ENCODE measurements at places on chromosomes 11 and 22.
A peak's percentile ranks its signal among the peaks of the same experiment; 100 is the strongest.

GRCh38 chr11:35934981-35935380 lies 8.9 kb upstream of the LDLRAD3 start:
- DNase-seq: no peak

GRCh38 chr11:77207618-77208313 lies 79.7 kb downstream of the MYO7A start:
- DNase-seq: no peak

DNA sequence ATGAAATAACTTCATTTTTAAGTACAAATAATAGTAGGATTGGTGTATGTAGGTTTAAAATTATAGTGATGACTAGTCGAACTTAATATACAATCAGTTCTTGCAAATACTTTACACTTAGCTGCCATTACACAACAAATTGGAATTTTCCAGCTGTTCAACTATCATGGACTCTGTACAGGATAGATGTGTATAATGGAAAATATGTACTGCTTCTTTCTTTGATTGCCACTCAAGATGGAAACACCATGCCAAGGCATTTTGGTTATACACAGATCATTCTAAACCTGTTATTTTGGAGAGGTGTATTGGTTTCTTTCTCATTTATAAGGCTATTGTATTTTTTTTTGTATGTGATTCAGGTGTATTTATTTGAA lies 24.4 kb upstream of the CRTAM start:
- DNase-seq: no peak

GRCh38 chr11:1202154-1202775 lies 20.6 kb upstream of the MUC5B start:
- DNase-seq: no peak

GRCh38 chr22:35424081-35424480 lies 24.1 kb downstream of the MCM5 start:
- no peak for DNase-seq

- no peak for DNase-seq
These were observed 27.2 kb upstream of the TH start for GRCh38 chr11:2198621-2199365.

GRCh38 chr11:75582895-75583717 lies 21.1 kb downstream of the SERPINH1 start:
- DNase-seq: peak; percentile 33

GRCh38 chr22:27662359-27663301 lies 138.9 kb downstream of the MN1 start:
- DNase-seq: no peak

DNA sequence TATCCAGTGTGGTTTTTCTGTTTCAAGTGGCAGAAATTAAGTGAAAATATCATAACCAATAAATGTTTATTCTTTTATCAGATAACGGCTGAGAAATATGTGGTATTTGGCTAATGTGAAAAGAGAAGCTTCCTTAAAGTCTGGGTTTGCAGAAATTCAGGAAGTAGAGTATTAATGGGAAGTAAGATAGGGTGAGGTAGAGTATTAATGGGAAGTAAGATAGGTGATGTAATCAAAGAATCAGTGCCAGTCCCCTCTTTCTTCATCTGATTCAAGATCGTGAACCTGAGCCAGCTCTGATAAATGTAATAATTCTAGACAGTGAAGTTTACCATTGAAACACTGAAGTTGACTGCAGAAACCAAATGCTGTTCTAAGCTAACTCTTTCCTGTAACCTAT lies 30.9 kb downstream of the TRPC6 start:
- no peak for DNase-seq

GRCh38 chr11:120354779-120355178 lies 18.6 kb downstream of the ARHGEF12 start:
- DNase-seq: no peak

- no peak for DNase-seq
These were observed 21.5 kb downstream of the TSPAN4 start for GRCh38 chr11:863910-864827.

DNA sequence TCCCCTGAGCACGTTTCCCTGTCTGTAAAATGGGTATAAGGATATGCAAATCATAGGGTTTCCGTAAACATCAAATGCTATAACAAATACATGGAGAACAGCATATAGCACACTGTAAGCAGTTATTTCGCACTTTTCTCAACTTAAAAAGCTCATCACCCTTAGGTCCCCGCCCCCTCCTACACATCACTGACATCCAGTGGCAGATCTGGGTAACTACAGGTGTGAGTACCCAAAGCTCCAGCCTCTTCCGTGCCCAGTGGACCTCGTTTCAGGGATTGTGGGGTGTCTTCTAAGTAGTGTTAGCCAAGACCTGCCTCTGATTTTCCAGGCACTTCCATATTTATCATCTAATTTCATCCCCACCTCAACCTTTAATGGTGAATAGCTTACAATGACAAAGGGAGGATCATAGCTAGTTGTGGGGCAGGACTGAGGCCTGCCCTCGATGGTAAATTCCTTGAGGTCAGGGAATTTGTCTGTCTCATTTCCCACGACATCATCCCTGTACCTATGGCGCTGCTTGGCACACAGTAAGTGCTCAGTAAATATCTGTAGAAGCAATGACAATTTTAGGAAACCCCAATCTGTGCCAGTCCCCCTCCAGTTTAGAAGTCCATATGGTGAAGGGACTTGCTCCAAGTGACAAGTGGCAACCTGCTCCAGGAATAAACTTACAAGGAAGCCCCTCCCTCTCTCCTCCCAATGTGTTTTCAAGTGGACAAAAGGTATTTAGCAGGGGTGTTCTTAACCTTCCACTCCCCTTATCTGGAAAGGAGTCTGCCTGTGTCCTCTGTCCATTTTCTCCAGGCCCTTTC lies 340.5 kb downstream of the TENM4 start:
- peak; percentile 33 for DNase-seq

DNA sequence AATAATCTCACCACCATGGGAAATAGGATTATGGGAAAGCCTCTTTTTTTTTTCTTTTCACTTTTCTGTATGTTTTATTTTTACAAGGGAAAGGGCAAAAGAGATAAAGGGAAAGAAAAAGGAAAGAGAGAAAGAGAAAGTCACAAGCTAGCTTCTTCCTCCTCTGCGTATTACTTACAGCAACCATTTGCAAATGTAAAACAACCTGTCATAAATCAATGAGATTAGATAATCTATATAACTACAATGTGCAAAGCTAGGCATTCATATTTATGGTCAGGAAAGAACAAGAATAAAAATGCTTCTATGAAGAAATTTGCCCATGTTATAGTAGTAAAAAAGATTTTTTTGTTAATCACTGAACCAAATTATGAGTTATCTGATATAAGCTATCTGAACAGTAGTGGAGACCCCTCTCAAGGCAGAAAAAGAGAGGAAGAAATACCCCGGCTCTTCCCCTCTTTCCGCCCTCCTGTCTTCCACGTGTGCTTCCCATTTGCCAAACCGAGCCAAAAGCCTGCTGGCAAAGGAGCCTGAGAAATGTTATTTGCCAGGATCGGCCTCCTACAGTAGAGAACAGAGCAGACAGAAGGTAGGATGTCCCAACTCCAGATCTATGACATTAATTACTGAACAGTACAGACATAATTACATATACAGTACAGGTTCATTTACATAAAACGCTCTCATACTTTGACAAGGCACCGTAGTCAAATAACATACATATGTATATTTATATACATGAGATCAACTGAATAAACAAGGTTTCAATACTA lies 50.2 kb downstream of the ARHGAP32 start:
- DNase-seq: peak; percentile 21

- no peak for DNase-seq
These were observed 51.7 kb upstream of the PAK1 start for GRCh38 chr11:77525455-77526091.

GRCh38 chr11:43686207-43686606 lies 5.7 kb downstream of the HSD17B12 start:
- DNase-seq: no peak

- no peak for DNase-seq
These were observed 290.7 kb upstream of the MPPED2 start for GRCh38 chr11:30876663-30877396.

DNA sequence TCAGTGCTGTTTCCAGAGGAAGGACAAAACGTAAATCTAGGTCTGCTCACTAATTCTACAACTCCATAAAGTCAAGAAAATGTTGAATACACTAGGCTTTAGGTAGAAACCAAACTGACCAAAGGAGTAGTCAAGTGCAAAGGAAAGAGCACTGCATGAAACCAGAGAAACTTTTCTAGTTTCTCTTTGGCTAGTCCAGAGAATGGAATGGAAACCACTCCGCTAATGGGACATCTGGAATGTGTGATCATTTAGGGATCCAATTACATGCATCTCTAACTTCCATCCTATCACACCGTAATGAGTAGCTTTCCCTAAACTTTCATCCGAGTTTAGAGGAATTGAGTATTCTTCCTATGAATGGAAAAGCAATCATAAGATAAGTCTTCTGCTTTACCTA lies 2.4 kb downstream of the OR52M1 start:
- no peak for DNase-seq

DNA sequence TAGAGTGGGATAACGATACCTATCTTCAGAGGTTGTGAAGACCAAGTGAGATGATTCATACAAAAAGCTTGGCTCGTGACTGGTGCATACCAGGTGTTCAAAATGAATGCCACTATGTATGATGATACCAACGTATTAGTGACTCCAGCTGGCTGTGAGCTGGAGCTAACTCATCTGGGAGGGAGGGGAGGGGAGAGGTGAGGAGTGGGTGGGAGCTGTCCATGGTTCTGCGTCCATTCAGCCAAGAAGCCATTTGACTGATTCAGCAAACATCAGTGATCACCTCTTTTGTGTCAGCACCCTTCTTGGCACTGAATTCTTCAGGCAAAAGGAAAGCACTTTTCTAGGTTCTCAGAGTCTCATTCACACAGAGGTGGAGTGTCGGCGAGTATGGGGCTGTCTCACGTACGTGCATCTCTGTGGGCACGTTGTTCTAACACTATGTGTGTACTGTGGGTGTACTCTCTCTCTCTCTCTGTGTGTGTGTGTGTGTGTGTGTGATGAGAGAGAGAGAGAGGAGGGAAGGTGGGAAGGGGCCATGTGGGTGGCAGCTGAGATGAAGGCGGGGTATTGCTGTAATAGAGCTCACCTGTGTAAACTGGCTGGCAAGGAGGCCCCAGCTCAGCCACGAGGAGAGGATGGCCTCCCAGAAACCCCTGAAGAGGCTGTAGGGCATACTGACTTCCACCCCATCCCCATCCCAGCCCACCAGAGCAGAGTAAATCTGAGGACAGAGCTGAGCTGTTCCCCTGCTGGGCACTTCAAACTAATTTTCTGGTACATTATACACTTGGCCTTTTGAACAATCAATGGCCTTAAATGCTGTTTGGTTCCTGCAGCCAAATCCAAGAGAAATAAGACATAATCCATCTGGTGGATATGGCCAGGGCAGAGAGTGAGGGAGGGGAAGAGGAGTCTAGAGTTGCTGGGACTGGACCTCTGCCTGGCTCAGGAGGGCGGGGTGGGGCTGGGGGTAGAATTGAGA lies 96.1 kb upstream of the THY1 start:
- DNase-seq: peak; percentile 23

DNA sequence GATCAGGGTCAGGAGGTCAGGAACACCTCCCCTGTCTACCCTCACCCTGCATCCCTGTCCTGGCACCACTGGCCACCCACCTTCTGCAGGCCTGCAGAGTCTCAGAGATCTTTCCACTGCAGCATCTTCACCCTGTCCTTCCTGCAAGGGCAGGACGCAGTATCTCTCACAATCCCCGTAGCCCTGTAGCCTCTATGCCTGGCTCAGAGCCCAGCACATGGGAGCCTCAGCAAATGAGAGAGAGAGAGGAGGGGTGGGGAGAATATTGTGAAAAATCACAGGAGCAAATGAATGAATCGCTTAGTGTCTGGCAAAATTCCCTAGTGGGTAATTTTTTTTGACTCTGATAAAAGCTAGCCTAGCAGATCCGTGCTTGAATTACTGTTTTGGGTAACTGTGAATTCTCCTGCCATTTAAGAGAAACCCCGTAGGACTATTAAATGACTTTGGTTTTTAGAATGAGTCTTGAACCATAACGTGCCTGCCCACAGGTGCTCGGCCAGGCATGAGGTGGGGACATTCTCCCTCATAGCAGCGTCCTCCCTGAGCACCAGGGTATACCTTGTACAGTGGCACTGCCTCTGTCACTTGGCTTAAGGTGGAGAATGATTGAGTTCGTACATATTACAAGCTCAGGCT lies 91.5 kb downstream of the MORC2 start:
- DNase-seq: no peak

DNA sequence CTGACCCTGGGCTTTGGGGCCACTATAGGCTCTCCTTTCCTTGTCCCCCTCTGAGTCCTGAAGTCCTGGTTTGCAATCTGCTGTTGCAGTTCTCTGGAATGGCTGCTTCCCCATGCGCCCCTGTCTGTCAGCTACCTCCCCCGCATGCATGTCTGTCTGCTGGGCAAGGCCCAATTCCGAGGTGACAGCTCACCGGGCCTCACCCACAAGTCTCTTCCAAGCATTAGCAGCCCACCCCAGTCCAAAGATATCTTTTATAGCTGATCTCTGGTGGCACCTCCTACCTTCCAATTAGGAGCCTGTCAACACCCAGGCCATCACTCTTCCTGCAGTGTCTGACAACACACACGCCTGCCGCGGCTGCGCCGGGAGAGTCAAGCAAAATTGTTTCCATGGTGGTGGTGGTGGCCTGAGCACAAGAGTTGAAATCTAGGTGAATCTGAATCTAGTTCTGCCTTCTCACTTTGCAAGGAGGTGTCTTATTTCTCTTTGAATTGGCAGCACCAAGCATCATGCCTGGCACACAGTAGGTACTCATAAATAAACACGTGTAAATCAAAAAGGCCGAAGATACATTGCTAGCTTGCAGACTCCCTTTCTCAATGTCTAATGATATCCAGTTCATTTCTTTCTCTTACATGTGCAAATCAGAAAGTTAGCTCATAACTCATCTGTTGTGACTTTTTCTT lies 1.2 kb upstream of the LMO2 start:
- no peak for DNase-seq

DNA sequence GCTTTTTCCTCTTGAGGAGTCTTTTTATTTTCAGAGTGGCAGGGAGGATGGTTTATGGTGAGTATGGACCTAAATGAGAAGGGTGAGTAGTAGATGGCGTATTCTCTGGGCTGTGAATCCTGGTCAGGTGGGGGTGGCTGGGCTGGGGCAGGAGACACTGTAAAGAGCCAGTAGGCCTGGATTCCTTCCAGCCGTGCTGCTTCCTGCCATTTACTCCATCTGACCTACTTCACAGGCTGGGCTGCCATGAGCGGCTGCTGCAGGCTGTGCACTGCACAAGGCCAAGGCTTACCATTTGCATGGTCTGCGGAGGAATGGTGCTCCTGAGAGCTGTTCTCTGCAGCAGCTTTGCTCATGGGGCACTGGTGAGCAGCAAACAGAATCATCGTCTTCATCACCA lies 297.6 kb downstream of the KIRREL3 start:
- DNase-seq: no peak

- no peak for DNase-seq
These were observed 9.4 kb downstream of the MOB2 start for GRCh38 chr11:1476940-1477736.

- no peak for DNase-seq
These were observed 19.4 kb downstream of the NELL1 start for GRCh38 chr11:20688761-20689160.

- DNase-seq: no peak
These were observed 2.9 kb upstream of the TUBGCP6 start for GRCh38 chr22:50247748-50248147.
